Hepatocyte (in vitro differentiated cells): ENCODE measurements at places on chromosomes 5 and 9.

GRCh38 chr9:89139455-89139854, 39.2 kb downstream of the SHC3 start:
- no peak overlapping the region for H3K4me3 ChIP-seq
- H3K4me1 ChIP-seq, result peaks cover 12% of the 10 kb centered on the region
- no peaks in the 10 kb centered on the region for H3K27me3 ChIP-seq
- peak overlapping the region; percentile 58 for H3K27ac ChIP-seq
- no peaks in the 10 kb centered on the region for H3K36me3 ChIP-seq
- DNase-seq, result no peak

GRCh38 chr5:180436275-180436674, 57.9 kb upstream of the CNOT6 start:
- DNase-seq, result no peak
- no peaks in the 10 kb centered on the region for H3K36me3 ChIP-seq
- H3K4me1 ChIP-seq, result no peaks in the 10 kb centered on the region
- no peak overlapping the region for H3K4me3 ChIP-seq
- no peak overlapping the region for H3K27ac ChIP-seq

GRCh38 chr5:122788996-122789395, 14.1 kb downstream of the SNX2 start:
- no peak overlapping the region for H3K27ac ChIP-seq
- H3K36me3 ChIP-seq, result no peaks in the 10 kb centered on the region
- H3K4me3 ChIP-seq, result no peak overlapping the region
- DNase-seq, result no peak
- H3K4me1 ChIP-seq, result no peaks in the 10 kb centered on the region

GRCh38 chr9:135480071-135480939, 723 bp downstream of the PPP1R26 start:
- peak overlapping the region; percentile 72 for H3K4me3 ChIP-seq
- peak; percentile 66 for DNase-seq
- peaks cover 7% of the 10 kb centered on the region for H3K4me1 ChIP-seq
- peak overlapping the region; percentile 86 for H3K27ac ChIP-seq
- H3K27me3 ChIP-seq, result no peaks in the 10 kb centered on the region
- H3K36me3 ChIP-seq, result no peaks in the 10 kb centered on the region

DNA sequence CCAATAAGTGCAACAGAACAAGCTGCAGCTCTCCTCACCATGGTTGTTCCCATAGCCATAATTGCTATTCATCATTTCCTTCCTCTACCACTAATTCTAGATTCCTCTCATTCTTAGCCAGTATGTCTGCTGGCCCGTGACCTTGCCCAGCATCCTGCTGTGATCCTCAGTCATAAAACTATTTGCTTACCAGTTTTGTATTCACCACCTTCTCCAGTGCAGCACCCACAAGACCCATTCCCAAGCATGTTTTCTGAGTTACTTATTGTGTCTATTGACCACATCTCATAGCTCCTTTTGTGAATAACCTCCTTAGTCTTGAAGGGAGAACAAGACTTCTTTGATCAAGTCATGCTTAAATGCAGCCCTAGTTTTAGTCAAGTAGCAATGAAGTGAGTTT, 488.0 kb upstream of the CTNND2 start:
- no peaks in the 10 kb centered on the region for H3K36me3 ChIP-seq
- H3K4me1 ChIP-seq, result no peaks in the 10 kb centered on the region
- H3K27me3 ChIP-seq, result no peaks in the 10 kb centered on the region
